Activated CD4-positive, CD25-positive, alpha-beta regulatory T cell treated with anti-CD3 and anti-CD28 coated beads, Interleukin-2, amount 50 U/mL, for 24 hours (primary cell): ENCODE measurements at places on chromosomes 4 and X.

GRCh38 chr4:159144112-159144694, 41.3 kb downstream of the RAPGEF2 start:
- no peak for ATAC-seq

GRCh38 chr4:154559494-154560418, 3.1 kb upstream of the FGB start:
- no peak for ATAC-seq

GRCh38 chr4:120517966-120518365, 404.6 kb downstream of the PRDM5 start:
- ATAC-seq, result no peak

- peak; percentile 18 for ATAC-seq
These were observed 5.4 kb upstream of the CXCR3 start for GRCh38 chrX:71623714-71624113.
